Endothelial cell of umbilical vein (primary cell): ENCODE measurements at places on chromosomes 11 and 22. TPM values are rescaled to one million over a fixed set of nuclear protein-coding genes. Genes with fewer than 3 reads are reported as not detected.

DNA sequence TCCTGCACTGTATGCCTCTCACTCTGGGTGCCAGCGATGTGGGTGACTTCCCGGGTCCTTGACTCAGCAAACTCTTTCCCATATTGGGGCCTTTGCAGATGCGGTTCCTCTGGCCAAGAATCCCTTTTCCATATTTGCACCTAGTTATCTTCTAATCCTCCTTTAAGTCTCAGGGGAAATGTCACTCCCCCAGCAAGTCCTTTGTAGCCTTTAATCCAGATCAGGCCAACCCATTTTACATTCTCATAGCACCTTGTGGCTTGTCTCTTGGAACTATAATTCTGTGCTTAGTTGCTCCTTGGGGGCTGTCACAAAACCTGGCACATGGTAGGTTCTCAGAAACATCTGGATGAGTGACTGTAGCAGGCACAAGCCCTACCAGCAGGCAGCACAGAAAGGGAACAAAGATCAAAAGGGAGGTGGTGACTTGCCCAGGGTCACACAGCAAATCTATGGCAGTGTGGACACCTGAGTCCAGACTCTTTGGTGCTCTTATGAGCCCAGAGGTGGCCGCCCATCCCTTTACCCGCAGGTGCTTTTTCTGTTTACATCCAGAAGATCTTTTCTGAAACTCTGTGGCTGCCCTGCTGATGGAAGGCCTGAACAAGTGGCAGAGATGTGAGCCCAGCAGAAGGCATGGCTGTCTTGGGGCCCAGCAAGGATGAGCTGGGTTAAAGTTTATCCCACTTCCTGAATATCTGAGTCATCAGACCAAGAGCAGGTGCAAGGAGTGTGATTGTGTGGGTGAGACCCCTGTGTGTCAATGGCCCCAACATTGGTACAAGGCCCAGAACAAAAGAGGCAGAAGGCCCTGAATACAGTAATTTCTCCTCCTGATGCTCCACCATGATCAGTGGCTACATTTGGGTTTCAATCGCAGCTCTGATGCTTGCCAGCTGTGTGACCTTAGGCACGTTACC lies 78.6 kb upstream of the GRK3 start:
- no peak for DNase-seq

DNA sequence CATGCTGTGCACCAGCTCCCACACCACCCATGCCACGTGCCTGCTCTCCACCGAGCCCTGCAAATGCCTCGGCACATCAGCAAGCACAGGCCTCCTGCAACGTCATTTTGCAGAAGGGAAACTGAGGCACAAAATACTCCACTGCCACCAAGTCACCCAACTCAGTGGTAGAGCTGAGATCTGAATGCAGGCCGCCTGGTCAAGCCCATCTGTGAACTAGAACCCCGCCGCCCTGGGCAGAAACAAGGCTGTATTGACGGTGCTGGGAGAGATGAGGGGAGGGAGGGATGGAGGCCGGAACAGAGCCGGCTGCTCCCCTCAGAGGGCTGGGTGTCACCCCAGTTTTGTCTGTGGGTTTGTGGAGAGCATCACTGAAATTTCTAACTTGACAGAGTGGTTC lies 81.4 kb downstream of the CDKN1C start:
- DNase-seq: no peak

GRCh38 chr11:61733120-61733978 lies 19.1 kb upstream of the MYRF start:
- DNase-seq: peak; percentile 66

- DNase-seq: no peak
These were observed 13.1 kb downstream of the MRGPRG start for GRCh38 chr11:3205261-3206155.

- peak; percentile 94 for DNase-seq
These were observed 23.6 kb downstream of the ADM start for GRCh38 chr11:10328314-10329098.

DNA sequence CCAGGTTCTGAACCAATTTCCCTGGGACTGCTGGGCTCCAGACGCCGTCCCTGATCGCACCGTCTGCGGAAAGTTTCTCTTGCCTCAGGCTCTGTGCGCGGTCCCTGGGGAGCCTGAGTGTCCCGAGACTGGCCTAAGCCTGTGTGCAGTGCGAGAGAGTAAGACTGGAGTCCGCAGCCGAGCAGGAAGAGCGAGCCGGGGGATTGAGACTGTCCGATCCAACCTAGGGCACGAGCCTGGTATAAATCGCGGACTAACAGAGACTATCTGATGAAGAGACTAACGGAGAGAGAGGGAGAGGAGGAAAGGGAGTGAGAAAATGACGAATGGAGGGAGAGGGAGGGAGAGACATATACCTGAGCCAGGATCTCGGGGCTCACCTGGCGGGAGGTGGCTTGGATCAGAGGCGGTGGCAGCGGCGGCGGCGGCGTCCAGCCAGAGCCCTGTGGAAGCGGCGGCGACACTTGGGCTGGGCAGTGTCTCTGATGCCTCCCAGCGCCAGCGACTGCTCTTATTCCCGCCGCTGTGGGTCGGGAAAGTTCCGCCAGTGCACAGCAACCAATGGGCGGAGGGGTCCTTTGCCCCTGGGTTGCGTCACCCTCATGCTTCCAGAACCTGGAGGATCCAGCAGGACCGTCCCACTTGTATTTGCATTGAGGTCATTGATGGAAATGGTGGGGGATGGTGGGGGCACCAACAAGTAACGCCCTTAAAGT lies at the start of gene CALCA:
Gene CALCA, minus strand, starts transcription at position 487 of the 716 bp plus-strand sequence. CDS start 1,159 bp downstream, outside the sequence.
- no peak for DNase-seq

- DNase-seq: no peak
These were observed at the start of gene ACR for GRCh38 chr22:50737728-50738648. Gene ACR (plus strand): TSS chr22:50738204. CDS start chr22:50738236, 32 bp downstream.

DNA sequence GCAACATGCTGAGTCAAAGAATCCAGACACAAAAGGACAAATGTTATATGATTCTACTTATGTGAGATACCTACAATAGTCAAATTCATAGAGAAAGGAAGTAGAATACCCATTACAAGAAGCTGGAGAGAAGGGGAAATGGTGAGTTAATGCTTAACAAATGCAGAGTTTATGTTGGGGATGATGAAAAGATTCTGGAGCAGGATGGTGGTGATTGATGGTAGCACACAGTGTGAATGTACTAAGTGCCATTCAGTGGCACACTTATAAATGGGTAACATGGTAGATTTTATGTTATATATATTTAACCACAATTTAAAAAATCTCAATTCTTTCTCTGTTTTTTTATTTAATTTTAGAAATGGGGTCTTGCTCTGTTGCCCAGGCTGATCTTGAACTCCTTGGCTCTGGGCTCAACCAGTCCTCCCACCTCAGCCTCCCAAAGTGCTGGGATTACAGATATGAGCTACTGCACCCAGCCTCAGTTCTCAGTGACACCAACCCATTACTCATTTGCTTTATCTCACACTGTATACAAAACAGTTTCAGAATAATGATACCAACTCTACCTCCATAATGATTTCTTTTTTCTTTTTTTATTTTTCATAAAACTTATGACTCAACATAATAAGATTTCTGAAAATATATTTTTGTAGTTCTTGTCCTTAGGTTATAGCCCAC lies 9.6 kb upstream of the RELA start:
- DNase-seq: no peak

DNA sequence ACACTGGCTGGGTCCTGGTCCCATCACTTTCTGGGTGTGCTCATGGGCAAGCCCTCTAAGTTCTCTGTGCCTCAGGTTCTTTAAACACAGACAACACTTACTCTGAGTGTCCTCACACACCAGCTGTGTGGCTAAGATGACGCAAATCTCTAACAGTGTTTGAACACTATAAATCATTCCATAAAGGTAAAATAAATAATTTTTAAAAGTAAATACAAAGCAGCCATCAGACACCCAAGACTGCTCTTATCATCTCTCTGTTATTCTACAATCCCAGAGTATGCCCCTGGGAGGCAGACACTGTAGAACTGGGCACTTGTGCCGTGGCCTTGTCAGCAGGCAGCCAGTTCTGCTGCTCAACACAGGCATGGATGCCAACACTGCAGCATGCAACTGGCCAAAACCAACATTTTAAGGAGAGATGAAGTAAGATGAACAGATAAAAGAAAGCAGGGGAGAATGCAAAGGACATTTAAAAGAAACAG lies 56.8 kb downstream of the RPL27A start:
- no peak for DNase-seq

- DNase-seq: no peak
These were observed 575.9 kb upstream of the ANO3 start for GRCh38 chr11:25755918-25756584.

GRCh38 chr11:19701421-19701820 lies 11.2 kb upstream of the NAV2 start:
- DNase-seq: no peak

GRCh38 chr11:114168691-114169090 lies 109.2 kb downstream of the ZBTB16 start:
- DNase-seq: no peak

DNA sequence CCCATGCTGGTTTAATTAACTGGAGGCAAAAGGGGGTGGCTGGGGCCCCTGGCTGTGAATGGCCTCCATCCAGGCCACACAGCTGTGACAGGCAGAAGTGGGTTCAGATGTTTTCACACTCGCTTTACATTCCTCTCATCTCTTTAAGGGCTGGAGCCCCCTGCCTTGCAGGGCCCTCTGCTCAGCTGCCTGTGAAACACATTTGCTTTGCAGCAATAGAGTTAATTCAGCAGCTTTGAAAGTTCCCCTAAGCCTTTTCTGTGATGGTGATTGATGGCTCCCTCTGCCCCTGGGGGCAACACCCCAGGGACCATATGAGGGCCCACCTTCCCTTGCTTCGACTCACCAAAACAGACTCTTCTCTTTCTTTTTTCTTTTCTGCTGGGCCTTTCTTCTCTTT lies 139.3 kb downstream of the FEZ1 start:
- DNase-seq: no peak

- peak; percentile 72 for DNase-seq
These were observed 60.5 kb downstream of the OSBP2 start for GRCh38 chr22:30754971-30755758.

DNA sequence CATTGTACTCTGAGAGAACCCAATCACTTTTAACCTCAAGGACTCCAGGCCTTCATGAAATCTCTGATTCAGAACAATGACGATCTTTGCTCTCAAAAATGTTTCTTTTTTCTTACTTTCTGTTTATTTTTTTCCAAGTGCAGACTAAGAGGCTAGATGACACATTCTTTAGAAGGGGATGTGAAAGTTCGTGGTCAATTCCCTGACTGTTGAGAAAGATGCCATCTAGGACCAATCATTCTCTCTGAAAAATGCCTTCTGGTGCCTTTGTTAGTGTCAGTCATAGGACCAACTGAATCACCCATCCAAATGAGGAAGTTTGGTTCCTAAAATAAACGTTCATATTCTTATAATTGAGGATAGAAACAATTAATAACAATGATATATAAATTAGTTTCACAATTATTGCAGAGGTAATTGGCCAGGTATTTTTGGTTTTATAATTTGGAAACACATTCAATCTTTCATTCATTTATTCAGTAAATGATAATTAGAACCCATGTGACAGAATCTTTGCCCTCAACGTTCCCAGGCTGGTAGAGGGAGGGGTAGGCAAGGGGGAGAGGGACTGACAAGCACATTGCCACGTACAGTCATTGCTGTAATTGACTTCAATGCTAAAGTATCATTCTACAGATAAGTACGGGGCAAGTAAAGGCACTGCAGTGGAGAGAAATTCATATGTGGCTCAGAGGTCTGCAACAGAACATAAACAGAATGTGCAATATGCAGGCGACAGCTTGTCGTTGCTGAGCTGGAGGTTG lies 333.4 kb upstream of the MPPED2 start:
- no peak for DNase-seq

GRCh38 chr22:42684462-42685195 lies 35.4 kb upstream of the CYB5R3 start:
- no peak for DNase-seq

DNA sequence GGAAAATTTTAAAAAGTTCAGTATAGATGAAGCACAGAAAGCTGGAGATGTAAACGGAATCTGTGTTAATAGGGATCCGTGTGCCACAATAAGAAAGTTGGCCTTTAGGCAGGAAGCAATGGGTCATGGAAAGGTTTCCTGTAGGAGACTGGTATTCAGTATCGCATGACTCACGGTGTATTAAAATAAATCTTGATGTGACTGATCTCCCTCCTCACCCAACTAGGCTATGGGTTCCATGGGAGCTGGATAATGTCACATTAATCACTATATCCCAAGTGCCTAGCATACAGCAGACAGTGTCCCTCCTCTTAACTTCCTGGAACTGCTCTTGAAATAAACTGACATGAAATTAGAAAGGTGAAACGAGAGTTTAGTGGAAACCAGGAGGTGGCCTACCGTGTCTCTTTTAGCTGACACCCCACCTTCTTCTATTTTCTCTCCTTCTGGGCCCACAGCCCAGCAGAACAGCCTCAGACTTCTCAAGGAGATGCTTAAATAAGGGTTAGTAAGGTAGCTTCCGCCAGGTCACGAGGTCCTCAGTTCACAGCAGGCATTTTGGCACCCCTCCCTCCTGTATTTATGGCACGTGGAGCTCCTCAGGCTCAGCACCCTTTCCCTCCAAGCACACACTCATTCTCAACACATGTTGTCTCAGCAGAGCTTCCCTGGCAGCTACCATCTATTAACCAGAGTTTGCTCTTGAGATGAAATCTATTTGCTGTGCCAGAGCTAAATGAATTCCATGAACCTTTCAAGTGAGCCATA lies 118.8 kb downstream of the NXPE2 start:
- peak; percentile 66 for DNase-seq

DNA sequence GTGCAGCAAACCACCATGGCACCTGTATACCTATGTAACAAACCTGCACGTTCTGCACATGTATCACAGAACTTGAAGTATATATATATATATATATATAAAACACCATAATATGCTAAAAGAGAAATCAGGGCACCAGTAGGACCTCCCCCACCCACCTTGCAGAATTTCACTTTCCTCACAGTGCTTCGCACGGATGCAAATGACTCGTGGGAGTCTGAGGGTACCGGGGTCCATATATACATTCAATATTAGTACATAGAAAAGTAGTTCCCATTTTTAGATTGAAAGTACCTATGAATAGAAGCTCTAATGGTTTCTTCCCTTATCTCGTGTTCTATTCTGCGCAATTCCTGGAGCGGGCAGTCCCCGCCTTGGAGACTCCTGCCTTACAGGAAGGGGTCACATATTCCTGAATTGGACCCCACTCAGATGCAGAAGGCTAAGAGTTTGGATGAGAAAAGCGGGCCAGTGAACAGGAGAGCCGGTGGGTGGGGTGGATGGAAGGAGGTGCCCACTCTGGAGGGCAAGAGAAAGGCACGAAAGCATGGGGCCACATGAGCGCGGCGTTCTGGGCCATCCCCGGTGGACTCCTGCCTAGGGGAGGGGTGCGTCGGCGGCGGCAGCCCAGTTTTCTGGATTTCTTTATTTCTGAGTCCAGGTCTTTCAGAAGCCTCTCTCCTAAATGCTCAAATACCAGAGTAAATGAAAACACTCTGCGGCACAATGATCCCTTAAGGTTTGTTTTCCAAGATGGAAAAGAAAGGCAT lies 136.3 kb downstream of the ETS1 start:
- DNase-seq: no peak

The NOX4 gene
- 34.0 and 47.7 TPM in 2 replicates for total RNA-seq

The PKNOX2 gene
- 0.11 and 0.14 TPM in 2 replicates for total RNA-seq

The SIAE gene
- total RNA-seq: 15.1 and 16.9 TPM in 2 replicates

The CRYBB2 gene
- 1.4 TPM in 1 of 2 replicates, not detected in the other for total RNA-seq

The ART5 gene
- not detected in 2 replicates for total RNA-seq

The NUP160 gene
- 35.1 and 39.6 TPM in 2 replicates for total RNA-seq

The DMC1 gene
- total RNA-seq: 0.91 and 1.1 TPM in 2 replicates

The CD3D gene
- total RNA-seq: not detected in 2 replicates

The EFCAB6 gene
- total RNA-seq: 0.31 and 0.32 TPM in 2 replicates
